ENCODE measurements at places on chromosomes 6 and 20. TPM values are rescaled to one million over a fixed set of nuclear protein-coding genes. Genes with fewer than 3 reads are reported as not detected.

Gene TNFRSF21
- 74.0 TPM for total RNA-seq

Gene GZF1
- total RNA-seq = 9.6 TPM

DNA sequence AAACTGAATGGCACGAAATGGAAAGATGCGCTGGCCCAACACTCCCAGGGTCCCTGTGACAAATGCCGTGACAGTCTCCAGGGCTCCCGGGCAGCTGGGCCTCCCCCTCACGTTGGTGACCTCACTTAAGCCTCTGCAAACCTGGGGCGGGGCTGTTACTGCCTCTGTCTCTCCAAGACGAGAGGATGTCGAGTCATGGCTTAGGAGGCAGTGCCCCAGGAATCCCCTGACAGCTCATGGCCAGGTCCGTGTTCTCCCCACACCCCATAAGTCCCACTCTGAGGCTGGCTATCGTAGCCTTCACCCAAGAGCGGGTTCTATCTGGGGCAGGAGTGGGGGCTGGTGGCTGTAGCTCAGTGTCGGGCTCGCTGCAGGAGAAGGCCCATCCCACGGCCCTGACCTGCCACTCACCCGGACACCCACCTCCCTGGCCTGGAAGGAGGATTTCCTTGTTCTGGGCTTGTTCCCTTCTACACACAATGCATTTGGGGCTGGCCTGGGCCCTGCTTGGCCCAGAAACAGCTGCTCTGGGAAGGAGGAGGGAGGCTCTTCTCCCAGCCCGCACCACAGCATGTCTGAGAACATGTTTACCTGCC, 5.6 kb upstream of the RPS21 start:
- H3K4me3 ChIP-seq = no peak overlapping the region
- no peak overlapping the region for H3K27ac ChIP-seq
- no peak for DNase-seq
- no peaks in the 10 kb centered on the region for H3K4me1 ChIP-seq
- no peaks in the 10 kb centered on the region for H3K36me3 ChIP-seq

DNA sequence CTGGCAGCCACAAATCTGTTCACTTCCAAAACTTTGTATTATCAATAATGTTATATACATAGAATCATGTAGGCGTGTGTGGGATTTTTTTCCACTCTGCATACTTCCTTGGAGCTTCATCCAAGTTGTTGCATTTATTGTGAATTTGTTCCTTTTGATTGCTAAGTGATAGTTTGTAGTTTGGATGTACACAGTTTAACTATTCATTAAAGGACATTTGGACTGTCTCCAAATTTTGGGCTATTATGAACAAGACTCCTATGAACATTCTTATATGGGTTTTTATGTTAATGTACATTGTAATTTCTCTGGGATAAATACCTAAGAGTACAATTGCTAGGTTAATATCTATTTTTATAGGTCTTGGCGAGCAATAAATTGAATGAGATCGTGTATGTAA, 36.2 kb upstream of the GCNT2 start:
- H3K27ac ChIP-seq = no peak overlapping the region
- DNase-seq = no peak
- no peaks in the 10 kb centered on the region for H3K27me3 ChIP-seq
- no peaks in the 10 kb centered on the region for H3K4me1 ChIP-seq
- no peaks in the 10 kb centered on the region for H3K36me3 ChIP-seq

DNA sequence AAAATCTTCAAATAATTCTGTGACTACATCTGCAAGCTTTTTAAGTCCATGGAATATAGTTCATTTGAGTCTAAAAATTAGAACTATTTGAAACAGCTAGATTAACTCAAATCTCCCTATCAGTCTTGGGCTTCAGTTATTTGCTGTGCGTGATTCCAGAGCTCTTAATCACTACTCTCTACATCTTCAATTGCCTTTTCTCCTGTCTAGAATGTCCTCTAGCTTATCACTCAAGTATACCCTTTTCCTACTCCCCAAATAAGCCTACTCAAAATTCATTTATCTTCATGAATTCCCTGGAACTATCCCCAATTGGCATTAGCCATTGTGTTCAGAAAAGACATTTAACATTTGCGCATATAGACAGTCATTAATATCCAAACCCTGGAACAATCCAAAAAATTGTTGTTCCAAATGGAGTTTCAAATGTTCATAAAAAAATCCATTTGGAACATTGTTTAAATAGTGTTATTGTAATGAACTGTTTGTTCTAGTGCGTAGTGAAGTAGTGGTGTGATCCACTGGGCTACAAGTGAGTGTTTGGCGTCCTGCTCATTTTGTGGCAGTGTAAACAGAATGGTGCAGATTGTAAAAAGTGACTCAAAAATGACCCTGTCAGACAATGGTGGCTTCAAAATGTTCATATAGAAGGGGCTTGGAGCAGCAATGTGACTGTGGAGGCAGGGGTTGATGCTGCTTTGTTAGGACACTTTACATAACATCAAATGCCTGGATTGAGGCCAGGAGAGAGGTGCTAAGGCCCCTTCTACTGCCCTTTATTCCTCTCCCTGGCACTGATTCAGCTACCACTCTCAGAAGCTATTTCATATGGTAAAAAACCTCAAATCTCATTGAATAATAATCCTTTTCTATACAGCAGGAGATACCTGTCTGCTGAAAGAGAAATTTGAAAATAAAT, 122.3 kb downstream of the KIF6 start:
- H3K27ac ChIP-seq = no peak overlapping the region
- H3K27me3 ChIP-seq = no peaks in the 10 kb centered on the region
- H3K4me1 ChIP-seq = no peaks in the 10 kb centered on the region

- no peaks in the 10 kb centered on the region for H3K27me3 ChIP-seq
- no peaks in the 10 kb centered on the region for H3K4me1 ChIP-seq
- no peaks in the 10 kb centered on the region for H3K36me3 ChIP-seq
- DNase-seq = no peak
- H3K4me3 ChIP-seq = no peak overlapping the region
Measured at GRCh38 chr6:14743474-14744211, 502.2 kb upstream of the JARID2 start.
